Activated T-helper 1 cell treated with anti-CD3 and anti-CD28 coated beads, Interleukin-2, amount 50 U/mL, for 16 hours (primary cell): ENCODE measurements at places on chromosomes 3 and 15.
A peak's percentile ranks its signal among the peaks of the same experiment; 100 is the strongest.

GRCh38 chr15:74315626-74316025 is 51.8 kb downstream of the CYP11A1 start:
- DNase-seq, result no peak

DNA sequence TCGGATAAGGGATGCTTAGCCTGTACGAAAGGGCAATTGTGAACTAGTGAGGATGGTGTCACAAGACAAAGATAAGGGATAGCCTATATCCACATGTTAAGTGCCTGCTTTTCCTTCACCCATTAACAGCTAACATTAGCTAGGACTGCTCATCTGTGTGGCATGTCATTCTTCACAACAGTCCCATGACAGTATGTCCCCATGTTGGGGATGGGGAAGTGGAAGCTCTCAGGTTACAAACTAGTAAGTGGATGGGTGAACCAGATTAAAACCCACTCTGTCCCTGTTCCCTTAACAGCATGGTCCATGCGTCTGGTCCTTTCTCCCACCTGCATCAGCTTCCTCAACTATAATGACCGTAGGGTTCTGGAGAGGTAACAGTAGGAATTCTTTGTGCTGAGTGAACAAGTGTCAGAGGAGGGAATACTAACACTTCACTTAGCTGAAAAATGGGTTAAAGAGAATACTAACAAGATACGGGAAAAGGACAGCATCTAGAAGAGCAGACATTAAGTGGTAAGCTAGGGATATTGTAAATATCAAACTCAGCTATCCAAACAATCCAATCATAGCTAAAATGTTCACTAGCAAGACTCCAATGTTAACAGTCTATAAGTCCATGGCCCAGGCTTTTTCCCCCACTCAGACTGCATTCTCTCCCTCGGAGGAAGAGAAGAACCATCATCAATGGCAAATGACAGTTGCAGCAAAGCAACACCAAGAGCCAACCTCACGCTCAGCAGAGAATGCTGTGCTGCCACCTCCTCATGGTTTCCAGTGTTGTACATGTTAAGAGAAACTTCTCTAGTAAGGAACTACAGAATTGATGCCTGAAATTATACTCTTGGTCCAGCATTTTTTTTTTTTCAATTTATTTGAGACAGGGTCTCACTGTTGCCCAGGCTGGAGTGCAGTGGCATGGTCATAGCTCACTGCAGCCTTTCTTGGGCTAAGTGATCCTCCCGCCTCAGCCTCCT is 5.0 kb downstream of the RPLP1 start:
- no peak for DNase-seq

DNA sequence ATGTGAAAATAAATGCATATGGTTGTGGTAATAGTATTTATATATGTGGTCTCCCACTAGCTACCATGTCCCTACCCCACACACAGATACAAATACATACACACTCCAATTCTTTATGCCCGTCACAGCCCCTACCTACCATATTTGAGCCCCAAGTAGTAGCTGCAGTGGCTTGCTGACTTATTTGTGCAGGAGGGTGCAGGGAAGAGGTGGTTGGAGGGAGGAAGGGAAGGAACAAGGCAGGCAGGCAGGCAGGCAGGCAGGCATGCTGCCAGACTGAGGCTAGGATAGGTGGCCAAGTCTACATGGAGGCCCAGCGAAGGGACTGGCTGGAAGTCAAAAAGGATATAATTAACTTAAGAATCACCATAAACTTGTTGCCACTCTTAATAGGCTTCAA is 82.9 kb downstream of the SCN11A start:
- no peak for DNase-seq

GRCh38 chr15:60043744-60044435 is 39.8 kb downstream of the FOXB1 start:
- DNase-seq, result no peak

- DNase-seq, result no peak
Observed at GRCh38 chr3:72194458-72194857, 409.5 kb upstream of the PROK2 start.

DNA sequence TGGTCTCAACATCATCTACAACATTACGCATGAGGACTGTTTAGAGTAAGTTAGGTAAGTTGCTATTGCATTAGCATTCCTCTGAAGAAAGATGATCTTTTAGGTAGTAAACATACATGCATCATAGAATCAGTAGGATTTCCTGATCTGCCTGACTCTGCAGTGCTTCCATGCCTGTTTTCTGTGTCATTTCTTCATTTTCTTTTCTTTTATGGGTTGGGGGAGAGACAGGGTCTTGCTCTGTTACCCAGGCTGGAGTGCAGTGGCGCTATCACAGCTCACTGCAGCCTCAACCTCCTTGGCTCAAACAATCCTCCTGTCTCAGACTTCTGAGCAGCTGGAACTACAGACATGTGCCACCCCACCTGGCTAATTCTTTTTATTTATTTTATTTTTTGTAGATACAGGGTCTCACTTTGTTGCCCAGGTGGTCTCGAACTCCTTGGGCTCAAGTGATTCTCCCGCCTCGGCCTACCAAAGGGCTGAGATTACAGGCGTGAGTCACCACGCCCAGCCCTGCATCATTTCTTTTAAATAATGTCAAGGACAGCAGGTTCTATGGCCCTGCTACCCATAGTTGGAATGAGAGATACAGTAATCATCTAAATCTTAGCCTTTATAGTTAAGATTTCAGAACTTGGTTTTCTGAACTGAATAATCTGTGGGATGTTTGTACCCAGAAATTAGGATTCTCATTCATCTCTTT is 184.3 kb downstream of the GHSR start:
- DNase-seq, result no peak

GRCh38 chr3:50274371-50275104 is 4.3 kb upstream of the LSMEM2 start:
- DNase-seq, result peak; percentile 56

DNA sequence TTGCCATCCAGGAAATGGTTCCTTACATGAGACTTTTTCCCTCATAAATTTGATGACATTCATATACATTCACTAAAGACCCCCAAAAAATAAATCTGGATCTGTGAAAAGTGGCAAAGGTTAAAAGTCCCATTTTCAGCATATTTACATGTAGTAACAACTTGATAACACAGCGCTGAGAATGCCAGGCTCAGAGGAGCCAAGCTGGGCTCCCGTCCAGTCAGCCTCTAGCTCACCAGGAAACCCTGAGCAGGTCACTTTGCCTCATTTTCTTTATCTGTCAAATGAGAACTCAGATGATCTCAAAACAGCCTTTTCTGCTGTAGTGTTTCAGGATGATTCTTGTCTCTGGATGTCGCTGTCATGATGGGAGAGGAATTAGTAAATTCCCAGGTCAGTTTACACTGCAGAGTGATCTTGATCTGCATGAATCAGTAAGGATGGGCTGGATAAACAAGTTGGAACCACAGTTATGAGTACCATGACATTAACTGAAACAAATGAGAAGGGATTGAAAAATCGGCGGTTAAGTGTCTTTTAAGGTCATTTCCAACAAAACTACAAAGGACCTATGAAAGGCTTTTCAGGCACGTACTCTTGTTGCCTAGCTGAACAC is 82.8 kb downstream of the PPARG start:
- no peak for DNase-seq

- DNase-seq, result no peak
Observed at GRCh38 chr15:49063402-49064280, 17.4 kb upstream of the SECISBP2L start.

DNA sequence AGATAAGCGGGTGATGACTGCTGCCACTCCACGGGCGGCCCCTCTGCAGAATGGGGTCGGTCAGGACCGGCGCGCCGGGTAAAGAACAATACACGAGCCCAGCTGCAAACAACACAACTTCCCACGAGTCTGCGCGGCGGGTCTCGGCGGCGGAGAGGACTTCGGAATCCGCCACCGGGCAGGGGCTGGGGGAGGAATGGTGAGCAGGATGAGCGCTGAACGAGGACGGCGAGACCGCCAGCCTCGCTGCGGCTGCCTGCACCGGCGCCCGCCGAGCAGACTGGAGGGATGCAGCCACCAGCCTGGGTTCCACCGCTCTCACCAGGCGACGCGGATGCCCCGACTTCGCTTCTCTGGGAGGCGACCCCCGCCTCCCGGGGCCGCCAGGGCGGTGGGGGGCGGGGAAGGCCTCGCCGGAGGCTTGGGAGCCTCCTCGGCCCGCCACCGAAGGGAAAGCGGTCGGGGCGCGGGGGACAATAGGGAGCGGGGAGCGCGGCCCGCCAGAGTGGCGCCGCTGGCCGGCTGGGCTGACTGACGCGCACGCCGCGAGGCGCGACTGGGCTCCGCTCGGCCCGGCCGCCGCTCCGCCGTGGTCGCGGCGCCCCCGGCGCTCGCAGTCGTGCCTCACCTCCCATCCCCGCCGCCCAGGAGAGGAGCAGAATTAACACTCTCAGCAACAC is 515 bp downstream of the ADAM10 start:
- DNase-seq, result no peak

DNA sequence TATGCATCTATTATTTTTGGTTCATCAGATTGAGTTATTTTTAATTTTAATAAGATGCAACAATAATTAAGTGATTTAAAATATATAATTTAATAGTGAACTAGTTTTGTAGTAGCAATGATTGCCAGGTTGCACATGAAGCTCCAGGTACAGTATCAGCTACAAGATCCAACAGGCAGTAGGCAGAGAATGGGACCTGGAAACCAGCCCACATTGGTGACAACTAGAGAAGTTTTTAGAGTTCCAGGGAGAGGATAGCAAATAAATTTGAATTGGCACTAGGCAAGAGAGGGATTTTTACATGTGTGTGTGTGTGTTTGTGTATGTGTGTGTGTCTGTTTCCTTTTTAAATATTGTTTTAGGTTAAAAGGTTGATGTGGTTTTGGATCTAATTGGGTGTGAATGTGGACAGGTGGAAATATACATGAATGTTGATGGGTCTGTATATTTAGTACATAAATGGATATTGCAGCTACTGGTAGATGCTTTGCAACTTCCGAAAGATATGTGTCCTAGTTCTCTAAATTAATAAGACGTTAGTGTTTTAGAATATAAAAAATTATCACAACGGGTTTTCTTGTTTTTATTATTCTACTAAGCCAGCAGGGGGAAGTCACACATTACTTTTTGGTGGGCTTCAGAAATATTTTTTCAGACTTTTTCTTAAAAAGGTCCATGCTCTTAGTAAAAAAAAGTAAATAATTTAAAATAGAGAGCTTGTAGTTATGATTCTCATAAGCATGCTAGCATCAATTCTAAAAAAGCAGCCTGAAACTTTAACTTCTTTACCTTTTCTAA is 110.1 kb upstream of the GBE1 start:
- no peak for DNase-seq

DNA sequence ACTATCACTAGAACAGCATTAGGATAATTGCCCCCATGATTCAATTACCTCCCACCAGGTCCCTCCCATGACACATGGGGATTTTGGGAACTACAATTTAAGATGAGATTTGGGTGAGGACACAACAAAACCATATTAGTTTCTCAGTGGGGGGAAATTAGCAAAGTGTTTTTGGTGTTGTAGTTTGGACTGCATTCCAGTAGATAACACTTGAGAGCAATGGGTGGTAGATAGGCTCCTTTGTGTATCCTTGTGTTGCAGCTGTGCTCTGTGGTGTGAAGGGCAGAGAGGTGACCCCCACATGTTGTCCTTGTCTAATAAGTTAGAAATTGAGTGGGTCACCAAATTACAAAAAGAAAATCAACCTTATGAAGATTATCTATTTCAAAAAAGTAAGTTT is 223.8 kb downstream of the SATB1 start:
- no peak for DNase-seq

DNA sequence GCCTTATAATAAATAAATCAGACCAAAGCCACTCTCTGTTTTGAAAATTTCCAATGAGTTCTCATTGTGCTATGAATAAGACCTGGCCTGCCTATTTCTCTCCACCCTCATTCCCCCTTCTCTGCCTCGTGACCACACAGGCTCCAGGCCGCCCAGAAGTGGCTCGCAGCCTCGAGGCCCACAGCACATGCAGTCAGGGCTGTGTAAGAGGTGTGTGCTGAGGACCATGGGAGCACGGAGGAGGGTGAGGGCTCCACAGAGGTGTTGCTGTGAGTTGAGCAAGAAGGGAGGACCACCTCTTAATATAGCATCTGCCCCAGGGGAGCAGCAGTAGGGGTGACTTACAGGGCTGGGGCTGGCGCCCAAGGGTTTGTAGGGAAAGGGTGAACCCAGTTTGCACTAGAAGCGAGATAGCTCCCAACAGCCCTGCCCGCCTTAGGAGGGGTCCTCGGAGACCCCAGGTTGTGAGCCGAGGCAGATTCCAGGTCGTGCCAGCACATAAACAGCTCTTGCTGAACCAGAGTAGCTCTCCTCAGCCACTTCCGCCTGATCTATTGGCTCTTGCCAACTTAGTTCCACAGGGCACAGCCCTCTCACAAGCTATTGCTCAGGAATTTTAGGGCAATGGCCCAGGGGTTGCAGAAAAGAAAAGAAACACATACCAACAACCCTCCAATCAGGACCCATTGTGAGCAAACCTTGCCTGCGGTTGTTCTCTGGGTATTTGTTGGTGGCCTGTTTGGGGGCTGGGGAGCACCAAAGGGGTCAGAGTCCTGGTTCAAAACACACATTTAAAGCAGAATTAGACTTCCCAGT is 117.7 kb downstream of the MYLK start:
- DNase-seq, result no peak

- DNase-seq, result no peak
Observed at GRCh38 chr3:166372571-166373106, 535.4 kb upstream of the BCHE start.

GRCh38 chr3:19148768-19149091 is 420 bp downstream of the KCNH8 start:
- no peak for DNase-seq

DNA sequence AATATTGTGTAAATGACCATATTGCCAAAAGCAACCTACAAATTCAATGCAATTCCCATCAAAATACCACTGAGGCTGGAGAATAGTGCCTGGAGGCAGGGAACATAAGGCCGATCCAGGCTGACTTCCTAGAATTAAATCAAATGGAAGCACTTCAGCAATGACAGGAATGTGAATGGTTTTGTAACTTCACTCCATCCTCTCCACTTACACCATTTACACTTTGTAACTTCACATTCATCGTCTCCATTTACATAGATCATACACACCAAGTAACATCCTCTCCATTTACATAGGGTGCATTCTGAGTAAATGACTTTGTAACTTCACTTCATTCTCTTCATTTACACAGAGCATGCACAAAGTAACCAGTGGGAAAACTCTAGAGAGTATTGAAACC is 11.6 kb downstream of the STRIT1 start:
- no peak for DNase-seq

DNA sequence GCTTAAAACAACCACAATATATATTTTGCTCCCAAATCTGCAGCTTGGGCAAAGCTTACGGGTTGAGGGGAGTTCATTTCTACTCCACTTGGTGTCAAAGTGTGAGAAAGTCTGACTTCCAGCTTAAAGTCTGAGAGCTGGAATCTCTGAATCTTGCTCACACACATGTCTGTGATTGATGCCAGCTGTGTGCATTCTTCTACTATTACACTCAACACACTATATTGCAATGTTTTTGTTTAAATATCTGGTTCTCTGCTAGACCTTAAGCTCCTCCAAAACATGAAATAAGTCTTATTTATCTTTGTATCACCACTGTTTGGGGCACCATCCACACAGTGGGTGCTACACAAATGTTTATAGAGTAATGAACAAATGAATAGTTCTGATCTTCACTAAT is 36.7 kb upstream of the SECISBP2L start:
- DNase-seq, result no peak

GRCh38 chr3:51657234-51657633 is 13.8 kb upstream of the TEX264 start:
- no peak for DNase-seq

GRCh38 chr3:31157893-31158620 is 263.6 kb upstream of the GADL1 start:
- no peak for DNase-seq
